ENCODE measurements at places on chromosomes 4 and X.
A peak's percentile ranks its signal among the peaks of the same experiment; 100 is the strongest.

DNA sequence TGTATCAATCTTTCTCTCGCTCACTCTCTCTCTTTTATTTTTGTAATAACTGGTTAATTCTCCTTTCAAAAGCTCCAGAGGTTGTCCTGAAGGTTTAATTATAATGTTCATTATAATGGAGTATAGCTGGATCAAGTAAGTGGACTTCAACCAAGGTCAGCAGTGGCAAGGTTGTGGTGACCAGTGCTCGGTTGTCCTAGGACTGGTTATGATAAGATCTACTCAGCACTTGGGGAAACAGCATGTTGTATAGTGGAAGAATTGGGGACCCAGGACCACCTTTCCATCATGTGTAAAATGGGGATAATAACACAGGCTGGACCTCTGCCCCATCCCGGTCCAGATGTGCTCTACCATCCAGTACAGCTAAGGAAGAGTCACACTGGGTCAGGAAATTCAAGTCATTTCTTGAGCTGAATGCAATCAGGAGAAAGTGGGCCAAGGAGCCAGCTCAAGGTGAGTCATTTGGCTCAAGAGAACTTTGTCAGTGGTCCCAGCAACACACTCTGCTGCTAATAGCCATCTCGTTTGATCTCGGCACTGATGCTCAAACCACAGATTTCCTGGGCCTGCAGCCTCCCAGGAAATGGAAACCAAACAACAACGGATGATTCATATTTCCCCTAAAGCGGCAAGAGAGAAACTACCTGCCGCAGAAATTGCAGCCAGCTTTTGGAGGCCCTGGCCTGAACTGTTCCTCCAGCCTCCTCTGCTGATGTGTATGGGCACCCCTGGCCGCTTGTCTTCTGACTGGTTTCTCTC lies 123.6 kb upstream of the RBPJ start:
- DNase-seq, result no peak

GRCh38 chrX:118189000-118189399 lies 72.4 kb upstream of the KLHL13 start:
- no peak for DNase-seq

GRCh38 chr4:87120411-87121162 lies 99.8 kb downstream of the KLHL8 start:
- DNase-seq, result no peak

DNA sequence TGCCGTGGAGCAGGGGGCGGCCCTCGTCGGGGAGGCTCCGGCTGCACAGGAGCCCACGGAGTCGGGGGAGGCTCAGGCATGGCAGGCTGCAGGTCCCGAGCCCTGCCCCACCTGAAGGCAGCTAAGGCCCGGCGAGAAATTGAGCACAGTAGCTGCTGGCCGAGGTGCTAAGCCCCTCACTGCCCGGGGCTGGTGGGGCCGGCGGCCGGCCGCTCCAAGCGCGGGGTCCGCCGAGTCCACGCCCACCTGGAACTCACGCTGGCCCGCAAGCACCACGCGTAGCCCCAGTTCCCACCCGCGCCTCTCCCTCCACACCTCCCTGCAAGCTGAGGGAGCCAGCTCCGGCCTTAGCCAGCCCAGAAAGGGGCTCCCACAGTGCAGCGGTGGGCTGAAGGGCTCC lies 589.4 kb downstream of the PPP4R3C start:
- no peak for DNase-seq

- no peak for DNase-seq
These were observed 265.4 kb upstream of the MAGEB18 start for GRCh38 chrX:25872786-25873185.

DNA sequence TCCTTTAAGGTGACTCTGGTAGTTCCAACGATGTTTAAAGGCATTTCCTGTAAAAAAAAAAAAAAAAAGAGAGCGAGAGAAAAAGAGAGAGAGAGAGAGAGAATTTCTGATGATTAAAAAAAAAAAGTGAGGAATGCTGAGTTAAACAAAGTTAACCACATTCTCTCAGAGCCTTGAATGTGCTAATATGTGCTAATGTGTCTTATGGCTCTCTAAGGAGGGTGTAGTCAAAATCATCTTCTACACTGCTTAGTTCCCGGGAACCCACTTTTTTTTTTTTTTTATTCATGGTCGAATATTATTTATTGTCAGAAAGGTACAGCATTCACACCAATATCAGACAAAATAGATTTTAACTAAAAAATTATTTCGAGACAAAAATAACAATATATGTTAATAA lies 111.7 kb downstream of the SNCA start:
- no peak for DNase-seq

DNA sequence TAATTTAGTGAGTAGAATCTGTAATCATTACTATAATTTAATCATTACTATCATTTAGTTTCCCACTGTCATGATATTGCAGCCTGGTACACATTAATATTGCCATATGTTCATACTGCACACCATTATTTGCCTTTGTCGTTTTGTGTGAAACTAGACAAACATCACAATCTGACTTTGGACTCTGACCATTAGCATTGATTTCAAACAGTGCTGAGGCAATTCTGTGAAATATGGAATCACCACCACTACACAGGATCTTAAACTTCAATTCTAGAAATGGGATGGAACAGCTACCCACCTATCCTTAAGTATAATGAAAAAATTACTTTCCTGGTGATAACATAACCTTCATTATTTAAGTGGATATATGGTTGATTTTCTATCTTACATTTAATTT lies 98.3 kb downstream of the SORBS2 start:
- no peak for DNase-seq

DNA sequence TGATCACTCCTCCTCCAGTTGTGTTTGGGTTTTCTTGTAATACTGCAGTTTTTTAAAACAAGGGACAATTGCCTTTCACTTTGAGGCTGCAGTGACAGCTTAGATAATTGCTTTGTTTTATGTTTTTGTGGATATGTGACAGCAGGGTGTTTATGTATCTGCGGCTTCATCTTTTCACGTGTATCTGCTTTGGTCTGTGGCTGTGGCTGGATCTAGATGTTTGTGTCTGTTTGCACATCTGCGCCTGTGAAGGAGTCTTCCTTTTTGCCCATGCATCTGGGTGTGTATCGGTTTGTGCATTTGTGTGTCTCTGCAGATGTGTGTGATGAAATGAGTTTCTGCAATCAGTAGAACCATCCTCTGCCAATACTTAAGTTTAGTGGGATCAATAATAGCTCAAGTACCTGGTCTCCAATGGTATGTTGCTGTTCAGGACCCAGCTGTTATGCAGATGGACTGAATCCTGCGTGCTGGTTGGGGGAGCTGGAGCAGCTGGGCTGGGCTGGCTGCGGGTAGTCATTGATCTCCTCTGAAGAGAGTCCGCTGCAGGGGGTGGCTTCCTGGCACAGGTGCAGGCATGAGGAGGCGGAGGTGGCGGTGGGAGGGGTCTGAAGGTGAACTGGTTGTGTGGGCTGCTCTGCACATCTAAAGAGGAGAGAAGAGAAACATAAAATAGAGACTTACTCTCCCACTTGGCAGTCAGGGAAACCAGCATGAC lies 390.3 kb downstream of the SH2D1A start:
- DNase-seq, result no peak

GRCh38 chr4:113069212-113069892 lies 19.9 kb downstream of the ANK2 start:
- DNase-seq, result no peak

- DNase-seq, result no peak
These were observed 1061.2 kb downstream of the DMD start for GRCh38 chrX:32150141-32150540.

DNA sequence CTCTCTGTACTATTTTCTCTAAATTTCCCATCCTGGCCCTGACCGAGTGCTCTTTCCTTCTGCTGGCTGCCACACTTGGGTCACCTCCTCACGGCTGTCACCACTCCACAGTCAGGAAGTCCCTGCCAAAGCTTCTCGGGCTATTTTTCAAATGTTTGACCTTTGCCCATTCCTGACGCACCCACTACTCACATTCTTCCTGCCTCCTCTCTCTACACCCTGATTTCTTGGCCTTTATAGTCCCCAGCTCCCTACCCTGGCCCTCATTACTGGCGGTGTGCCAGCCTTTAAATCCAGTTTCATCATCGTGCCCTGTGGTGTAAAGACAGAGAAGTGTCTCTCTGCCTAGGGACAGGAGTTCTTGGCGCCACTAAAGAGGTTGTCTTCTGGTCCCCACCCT lies 46.4 kb upstream of the GATB start:
- peak; percentile 13 for DNase-seq

DNA sequence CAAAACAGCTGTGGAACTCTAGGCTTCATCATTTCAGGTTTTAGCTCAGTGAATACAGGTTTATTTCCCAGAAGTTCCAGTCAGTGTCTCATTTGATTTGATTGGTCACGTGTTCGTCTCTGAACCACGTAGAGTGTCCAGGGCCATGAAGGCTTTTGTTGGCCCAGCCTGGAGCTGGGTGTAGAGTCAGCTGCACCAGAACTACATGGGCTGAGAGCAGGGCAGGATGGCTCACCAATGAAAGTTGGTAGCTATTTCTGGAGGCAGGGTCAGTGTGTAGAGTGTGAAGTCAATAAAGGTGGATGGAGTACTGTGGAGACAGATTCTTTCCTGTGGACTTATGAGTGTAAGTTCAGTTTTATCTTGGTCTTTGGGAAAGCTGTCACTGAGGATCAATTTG lies 43.0 kb upstream of the IGFBP7 start:
- DNase-seq, result no peak

- DNase-seq, result no peak
These were observed 2.3 kb downstream of the TMEM187 start for GRCh38 chrX:153974726-153975286.

DNA sequence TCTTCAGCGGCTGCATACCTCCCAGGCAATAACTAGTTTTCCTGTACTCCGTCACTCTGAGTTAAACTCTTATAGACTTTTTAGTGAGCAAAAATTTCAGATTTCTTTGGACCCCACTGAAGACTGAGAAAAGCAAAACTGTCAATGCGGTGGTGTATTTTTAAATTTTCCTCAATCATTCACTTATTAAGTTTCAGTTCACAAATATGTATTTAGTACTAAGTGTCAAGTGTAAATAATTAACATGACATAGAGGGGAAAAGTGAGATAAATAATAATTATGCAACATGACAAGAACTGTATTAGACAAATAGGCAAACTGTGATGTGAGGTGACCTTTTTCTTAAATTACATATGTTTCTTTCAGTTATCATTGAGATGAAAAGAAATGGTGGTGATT lies 124.4 kb downstream of the NAF1 start:
- DNase-seq, result no peak

- no peak for DNase-seq
These were observed 26.9 kb upstream of the CT47C1 start for GRCh38 chrX:119045884-119046283.

DNA sequence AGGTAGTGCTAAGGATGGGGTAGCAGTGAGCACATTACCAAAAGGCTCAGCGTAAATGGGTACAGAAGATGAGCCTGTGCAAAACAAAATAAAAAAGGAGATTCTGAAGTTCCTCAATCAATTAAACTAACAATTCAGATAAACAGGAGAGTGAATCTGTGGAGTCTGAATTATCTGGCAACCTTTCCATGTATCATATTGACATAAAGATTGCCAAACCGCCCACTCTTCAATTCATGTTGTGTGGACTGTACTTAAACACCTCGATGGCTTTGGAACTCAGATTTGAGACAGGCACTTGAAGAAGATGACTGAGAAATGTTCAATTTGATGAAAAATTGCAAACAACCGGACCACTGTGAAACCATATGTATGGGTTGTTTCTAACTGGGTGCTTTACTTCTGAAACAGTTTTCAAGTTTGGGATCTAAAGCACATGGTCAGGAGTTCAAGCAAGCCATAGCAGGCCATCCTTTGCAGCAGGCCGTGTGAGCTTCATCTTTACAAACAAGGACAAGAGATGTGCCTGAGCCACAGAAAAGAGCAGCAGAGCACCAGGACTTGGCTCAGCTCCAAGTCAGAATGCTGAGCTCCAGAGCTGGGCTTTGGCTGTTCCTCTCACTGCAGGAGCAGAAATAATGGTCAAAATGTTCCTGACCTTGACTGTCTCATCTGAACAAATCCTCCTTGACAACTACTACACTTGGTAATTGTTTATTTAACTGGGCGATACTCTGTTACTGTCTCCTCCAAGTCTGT lies 108.1 kb downstream of the MGST2 start:
- DNase-seq, result no peak

GRCh38 chrX:15601932-15602331 lies 1.2 kb upstream of the ACE2 start:
- DNase-seq, result no peak

GRCh38 chr4:81804849-81805248 lies 333.1 kb upstream of the RASGEF1B start:
- DNase-seq, result no peak

- DNase-seq, result no peak
These were observed 65.8 kb upstream of the FAM47A start for GRCh38 chrX:34197946-34198345.

DNA sequence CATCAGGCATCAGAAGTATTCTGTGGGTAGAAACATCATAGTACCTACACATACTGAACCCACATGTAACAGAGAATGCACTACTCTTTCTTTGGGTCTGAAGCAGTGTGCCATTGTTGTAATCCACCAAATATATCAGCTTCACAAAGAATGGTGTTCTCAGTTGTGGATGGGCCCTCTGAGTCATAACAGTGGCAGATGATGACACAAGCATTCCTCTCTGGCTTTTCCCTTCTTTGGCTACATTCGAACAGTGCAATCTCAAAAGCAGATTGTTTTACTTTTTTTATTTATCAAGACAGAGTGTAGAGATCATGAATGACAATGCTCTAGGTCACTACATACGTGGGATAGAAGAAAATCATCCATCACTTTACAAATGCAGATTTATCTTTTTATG lies 247.2 kb upstream of the EPHA5 start:
- DNase-seq, result no peak

- DNase-seq, result no peak
These were observed 597.2 kb upstream of the GRIA3 start for GRCh38 chrX:122586831-122587230.

DNA sequence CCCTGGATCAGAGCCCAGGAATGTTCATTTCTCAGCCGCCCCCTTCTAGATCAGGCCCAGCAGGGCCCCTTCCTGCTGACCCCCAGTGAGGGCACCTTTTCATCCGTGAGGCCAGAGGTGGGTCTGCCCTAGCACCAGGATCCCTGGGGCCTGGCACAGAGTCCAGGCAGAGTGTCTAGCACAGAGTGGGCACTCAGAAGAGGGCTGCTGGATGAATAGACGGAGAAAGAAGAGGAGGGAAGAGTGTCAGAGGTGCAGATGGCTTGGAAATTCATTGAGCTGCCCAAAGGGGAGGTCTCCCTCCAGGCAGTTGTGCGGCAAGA lies 106.5 kb downstream of the CPZ start:
- DNase-seq, result no peak

- no peak for DNase-seq
These were observed 582.8 kb upstream of the CPEB2 start for GRCh38 chr4:14419516-14419915.
